ENCODE measurements at places on chromosomes 5 and 9.

DNA sequence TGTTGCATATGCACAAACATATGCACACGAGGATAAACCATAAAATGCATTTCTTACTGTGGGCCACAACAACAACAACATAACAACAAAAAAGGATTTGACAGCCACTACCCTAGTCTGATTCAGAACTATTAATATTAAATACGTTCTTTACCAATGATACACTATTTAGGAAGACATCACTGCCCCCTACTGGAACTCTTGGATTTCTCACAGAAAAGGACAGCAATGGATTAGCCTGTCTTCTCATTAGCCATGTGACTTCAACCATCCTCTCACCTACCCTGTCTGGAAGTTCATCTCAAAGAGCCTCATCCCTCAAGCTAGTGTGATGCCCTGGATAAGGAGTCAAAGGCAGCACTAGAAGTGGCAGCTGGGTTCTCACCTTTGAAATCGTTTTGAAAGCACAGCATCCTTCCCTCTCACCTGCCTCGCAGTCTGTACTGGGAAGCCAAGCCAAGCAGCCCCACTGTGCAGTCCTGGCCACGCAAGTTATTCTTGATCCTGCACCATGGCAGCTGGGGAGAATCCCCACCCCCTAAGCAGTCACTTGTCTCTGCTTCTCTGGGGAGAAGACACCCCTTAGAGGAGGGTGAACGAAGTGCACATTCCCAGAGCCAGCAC, 64.6 kb downstream of the SH3TC2 start:
- peak; percentile 79 for DNase-seq

DNA sequence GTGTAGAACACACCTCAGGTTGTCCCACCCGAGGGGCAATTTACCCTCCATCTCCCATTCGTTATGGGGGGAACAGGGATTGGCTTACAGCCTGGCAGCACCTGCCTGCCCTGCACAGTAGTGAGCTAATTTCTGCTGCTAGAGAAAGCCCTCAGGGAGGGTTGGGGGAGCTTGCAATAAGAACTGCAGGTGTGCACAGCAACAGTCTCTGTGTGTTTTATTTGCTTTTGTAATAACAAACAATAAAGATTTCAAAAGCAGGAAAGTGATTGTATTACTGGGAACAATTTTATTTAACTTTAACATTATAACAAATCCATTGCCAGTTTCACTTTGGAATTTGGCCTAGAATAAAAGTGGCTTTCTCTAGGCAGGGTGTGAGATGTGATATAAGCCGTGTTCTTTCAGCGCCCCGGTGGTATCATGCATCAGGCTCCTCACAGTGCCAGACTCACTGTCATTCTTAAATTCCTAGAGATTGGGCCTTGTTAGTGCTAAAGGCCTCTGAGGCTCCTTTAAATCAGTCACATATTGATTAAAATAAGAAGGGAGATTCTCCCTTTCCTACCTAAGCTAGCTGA, 81.1 kb downstream of the RMI1 start:
- DNase-seq, result no peak

- DNase-seq, result no peak
Measured at GRCh38 chr5:57831932-57832331, 349.3 kb upstream of the ACTBL2 start.

DNA sequence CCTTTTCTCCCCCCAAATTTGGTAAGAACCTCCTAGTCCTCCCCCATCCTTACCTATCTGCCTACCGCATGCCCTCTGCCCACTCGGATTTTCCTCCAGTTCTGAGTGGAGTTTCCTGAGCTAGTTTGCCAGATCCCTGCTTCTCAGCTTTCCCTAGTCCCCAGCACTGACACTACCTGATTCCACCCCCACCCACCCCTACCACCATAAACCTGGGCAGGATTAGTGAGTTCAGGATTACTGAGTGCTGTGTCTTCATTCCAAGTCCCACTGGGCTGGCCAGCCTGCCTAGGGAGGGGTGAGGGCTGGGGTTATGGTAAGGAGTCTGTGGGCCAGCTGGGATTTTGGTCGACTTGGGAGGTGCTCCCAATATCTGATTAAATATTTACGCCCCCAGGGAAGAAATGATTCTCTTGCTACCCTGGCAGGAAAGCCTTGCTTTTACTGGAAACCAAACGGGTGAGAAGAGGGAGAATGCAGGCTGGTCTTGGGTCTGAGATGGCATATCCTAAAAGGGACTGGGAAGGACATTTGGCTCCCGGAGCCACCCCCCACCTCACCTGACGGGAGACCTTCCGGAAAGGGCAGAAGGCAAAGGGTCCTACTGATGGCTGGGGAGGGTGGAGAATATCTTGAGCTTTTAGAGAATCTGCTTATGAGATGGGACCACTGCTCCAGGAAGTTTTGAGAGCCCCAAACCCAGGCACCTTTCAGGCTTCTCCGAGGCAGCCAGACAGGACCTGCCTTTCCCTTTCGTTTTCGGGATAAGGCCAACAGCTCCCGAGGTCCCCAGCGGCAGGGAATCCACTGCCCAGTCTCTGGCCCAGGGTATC, 3.7 kb downstream of the PITX1 start:
- no peak for DNase-seq

DNA sequence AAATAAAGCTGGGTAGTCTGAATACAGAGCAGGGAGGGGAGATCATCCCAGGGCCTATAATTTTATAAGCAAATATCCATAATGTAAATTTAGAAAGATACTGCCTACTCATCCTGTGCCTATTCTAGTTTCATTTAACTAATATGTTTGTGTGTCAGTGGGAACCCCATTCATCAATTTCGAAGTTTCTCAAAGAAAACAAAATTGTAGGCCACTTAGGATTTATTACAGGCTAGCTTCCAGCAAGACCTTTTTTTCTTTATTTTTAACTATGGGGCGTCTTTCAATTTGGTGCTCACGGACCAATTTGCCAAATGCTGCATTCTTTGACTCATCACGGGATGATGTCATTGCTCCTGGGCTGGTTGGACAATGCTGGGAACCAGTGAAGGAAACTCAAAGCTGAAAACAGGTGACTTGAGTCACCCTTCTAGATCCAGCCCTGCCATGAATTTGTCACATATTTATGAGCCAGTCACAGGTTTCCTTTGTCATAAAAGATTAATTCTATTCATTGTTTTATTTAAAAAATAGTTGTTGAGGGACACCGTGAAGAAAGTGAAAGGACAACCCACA, 13.4 kb downstream of the PCSK5 start:
- no peak for DNase-seq

DNA sequence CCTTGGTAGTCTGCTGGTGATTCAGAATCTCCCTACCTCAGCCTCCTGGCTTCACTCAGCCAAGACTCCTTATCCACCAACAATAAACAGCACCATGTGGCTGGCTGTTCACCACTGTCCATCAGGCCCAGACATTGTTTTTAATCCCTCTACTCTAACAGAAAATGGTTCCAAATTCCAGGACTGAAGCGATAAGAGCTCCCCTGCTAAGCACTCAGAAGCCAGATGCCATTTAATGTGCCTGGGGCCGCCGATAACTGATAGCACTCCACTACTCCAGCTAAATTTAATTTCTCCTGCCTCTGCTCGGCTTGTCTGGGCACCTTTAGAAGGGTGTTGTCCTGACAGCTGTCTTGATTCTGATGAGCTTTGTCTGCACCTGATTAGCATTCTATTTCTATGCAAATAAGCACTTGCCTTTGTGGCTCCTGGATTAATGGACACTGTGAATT, 47.1 kb downstream of the ZNF622 start:
- no peak for DNase-seq

GRCh38 chr5:151703227-151703626, 16.5 kb upstream of the SPARC start:
- no peak for DNase-seq

DNA sequence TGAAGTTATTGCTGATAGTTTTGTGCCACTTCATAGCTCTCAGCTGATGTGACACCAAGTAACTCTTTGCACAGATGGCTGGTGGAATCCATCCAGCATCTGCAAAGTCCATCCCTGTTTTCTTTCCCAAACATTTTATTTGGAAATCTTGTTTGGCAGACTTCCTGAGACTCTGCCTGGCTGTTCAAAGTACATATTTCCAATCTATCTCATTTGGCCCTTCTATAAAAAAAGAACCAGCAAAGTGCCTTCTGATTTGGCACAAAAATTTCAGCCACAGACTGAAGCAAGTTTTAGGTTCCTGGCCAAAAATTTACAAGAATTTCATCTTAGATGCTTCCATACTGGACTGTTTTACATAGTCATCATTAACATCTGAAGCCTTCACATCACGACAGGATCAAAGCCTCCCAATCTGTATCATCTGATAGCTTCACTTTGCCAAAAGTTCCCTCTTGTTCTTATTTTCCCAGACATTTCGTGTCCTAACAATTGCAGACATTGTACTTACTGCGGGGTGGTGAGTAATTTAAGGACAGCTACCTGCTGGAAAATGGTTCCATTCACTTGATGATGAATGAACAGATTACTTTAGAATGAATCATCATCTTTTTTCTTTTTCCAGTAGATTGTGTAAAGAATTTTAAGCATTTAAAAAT, 377.3 kb downstream of the KIAA0825 start:
- peak; percentile 85 for DNase-seq

DNA sequence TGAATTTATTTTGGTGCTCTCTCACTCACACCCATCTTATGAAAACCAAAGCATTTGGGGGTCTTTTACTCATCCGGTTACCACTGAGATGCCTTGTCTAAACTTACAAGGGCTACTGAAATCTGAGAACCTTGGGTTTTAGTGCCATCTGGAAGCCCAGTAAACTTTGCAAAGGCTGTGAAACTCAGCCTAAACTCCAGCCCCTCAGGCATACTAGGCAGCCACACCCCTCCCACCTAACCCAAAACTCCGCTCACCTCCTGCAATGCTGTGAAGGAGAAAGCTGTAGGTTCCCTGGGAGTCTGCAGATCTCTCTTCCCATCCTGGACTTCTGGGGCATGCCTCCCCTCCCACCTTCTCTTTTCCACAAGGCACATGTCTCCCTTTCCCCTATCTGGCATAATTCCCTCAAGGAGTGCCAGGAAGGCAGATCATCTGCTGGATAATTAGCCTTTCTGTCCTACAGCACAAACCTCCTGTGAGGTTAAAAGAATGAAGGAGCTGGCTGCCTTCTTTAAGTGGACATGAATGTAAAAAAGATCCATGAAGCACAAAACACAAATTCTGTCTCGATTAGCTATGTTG, 71.5 kb upstream of the ANXA1 start:
- no peak for DNase-seq

DNA sequence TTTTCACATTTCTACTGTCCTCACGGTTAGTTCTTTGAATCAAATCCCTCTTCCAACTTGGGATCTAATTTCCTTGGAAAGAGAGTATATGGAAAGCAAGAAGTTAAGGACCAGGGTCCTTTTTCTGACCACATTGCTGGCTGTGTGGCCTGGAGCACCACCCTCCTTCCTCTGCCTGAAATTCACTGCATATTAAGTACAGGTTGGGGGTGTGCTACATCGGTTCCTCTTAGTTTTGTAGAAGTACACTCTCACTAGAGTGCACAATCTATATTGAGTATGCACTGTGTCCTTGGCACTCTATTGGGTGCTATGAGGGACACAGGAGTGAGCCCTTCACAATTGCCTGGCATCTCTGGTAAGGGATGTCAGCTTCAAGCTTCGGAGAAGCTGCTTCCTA, 53.8 kb upstream of the KLF9 start:
- DNase-seq, result no peak

DNA sequence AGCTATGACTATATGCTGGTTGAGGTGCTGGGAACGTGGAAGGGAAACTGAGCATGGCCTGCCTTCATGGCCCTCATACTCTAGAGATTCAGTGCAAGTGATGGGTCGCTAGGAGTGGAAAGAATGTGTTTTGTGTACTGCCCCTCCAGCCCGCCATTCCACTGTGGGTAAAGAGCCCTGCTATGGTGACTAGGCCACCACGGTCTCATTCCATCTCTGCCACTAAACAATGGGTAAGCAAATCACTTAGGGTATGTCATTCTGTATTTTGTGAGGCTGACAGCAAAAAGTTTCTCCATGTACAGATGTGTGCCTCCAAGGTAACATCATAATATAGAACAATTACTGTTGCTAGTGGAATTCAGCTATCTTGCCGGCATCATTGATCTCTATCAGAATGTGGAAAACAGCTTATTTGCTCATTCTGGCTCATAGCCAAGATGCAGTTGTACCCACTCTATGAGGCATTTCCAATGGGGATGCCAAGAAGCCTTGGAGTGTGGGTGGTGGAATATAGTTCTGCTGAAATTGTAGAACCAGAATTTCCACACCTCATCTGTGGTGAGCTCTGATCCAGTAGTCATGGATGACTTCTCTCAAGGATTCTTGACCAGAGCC, 12.5 kb downstream of the SMARCA2 start:
- no peak for DNase-seq

DNA sequence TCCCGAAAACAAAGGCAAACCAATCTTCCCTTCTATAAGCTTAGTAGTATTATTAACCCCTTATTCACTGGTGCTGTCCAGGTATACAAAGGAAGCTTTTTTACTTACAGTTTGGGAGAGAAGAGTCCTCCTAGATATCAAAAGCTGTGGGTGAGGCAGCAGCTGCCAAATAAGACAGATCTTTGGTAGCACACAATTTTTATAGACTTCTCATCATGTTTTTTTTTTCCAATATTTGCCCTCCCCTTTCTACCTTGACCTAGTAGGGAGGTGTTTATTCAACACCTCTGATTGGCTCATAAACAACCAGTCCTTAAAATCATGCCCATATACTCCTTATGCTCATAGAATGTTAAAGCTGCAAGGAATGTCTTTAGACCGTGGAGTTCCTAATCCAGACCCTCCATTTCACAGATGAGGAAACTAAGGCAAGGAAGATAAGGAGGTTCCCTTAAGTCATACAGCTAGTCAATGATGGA, at the start of gene ALDOB:
TSS of gene ALDOB (minus strand) at position 174 of the 479 bp plus-strand sequence. CDS start 4,887 bp downstream, outside the sequence.
- no peak for DNase-seq

DNA sequence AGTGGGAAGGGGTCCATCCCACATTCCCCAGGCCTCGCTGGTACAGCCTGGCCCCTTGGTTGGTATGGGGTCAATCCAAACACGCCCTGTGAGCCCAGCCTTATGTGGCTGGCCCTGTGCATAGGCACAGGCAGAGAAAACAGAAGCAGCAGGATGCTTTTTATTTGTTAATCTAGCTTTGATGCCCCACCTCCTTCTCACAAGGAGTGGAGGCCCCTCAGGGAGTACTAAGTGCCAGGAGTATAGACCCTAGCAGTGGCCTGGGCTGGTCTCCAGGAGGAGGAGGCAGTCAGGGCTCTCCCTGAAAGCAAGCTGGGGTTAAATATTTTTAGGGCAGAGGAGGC, 14.6 kb upstream of the TCF7 start:
- DNase-seq, result no peak

DNA sequence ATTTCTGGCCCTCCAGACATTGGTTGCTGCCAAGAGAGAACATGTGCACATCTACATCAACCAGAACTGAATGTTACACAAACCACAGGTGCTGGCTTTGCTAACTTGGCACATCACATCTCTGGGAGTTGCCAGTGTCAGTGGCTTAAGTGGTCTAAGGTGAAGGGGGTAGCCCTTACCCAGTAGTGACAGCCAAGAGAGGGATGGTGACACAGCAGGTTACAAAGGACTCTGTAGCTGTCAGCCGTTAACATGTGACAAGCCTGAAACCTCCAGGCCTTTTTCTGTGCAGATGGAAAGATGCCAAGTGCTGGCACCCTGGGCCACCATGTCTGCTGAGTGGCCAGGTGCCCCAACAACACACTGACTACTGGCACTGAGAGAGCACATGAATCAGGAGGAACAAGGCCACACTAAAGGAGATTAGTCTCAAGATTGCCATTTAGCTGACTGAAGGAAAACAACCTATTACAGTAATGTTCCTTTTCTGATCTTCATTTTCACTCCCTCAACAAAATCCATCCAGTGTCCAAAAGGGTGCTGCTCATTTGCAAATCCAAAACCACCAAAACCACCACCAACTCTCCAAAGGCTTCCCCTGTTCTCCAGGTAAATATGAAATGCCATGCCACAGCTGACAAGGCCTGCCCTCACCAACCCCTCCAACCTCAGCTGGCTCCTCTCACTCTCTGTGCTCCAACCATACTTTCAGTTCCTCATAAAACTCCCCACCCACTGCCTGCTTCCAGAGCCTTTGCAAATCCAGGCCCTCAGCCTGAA, 20.2 kb downstream of the SIL1 start:
- no peak for DNase-seq
